ENCODE measurements at places on chromosomes 6 and 20.

- DNase-seq = no peak
Measured at GRCh38 chr6:33875696-33876095, 71.9 kb upstream of the MLN start.

GRCh38 chr20:20363799-20364592 lies 3.9 kb upstream of the INSM1 start:
- DNase-seq = no peak

GRCh38 chr6:80280262-80281010 lies 174.0 kb downstream of the BCKDHB start:
- DNase-seq = peak; percentile 9

DNA sequence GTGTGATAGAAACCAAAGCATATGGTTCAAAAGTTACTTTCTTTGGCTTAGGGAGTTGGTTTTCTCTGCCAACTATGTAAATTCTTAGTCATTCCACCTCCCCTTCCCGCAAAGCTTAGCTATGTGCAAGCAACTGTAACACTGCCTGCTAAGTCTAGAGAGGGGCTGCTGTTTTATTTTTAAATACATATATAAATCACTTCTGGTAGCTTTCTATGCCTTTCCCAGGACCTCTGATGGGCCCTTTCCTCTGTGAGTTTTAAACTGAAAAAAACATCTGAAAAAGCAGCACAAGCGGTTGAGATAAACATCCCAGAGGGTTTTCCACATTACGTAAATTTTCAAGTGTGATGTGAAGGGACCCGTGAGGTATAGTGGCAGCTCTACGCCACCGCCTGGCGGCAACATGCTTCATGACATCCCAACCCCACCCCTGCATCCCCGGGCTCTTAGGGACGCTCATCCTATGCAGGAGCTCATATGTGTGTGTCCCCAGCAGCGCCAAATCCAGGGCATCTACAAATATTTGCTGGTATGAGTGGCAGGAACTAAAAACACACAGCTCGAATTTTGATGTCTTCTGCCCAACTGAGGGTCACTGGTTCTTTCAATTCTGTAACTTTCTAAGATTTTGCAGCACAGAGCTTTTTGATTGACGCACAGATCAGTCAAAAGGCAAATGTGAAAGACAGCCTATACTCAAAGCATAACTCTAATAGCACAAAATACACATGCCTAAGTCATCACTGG lies 12.7 kb downstream of the SAYSD1 start:
- DNase-seq = peak; percentile 87

- no peak for DNase-seq
Measured at GRCh38 chr6:82129797-82130196, 117.7 kb downstream of the IBTK start.

GRCh38 chr6:138393871-138394783 lies 9.9 kb upstream of the HEBP2 start:
- peak; percentile 77 for DNase-seq

- DNase-seq = no peak
Measured at GRCh38 chr20:5887386-5887785, 62.9 kb downstream of the TRMT6 start.

GRCh38 chr6:67888546-67888885 lies 746.6 kb upstream of the ADGRB3 start:
- DNase-seq = no peak

- DNase-seq = no peak
Measured at GRCh38 chr6:156507106-156507505, 270.1 kb upstream of the ARID1B start.

DNA sequence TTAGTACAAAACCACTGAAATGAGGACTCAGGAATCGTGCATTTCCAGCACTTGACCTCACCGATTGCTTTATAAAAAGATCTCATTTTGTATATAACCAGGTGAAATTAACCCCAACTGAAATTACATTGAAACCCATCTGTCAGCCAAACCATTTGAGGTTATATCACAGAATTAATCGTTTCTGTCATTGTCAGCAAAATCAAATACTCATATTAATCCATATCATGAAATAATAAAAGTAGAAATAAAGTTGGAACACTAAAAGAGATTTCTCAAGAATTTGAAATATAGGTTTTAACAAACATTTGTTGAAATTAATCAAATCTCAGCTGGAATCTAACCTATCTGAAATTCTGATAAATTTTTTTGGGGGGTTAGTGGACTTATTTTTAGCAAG lies 23.7 kb downstream of the KHDRBS2 start:
- no peak for DNase-seq

DNA sequence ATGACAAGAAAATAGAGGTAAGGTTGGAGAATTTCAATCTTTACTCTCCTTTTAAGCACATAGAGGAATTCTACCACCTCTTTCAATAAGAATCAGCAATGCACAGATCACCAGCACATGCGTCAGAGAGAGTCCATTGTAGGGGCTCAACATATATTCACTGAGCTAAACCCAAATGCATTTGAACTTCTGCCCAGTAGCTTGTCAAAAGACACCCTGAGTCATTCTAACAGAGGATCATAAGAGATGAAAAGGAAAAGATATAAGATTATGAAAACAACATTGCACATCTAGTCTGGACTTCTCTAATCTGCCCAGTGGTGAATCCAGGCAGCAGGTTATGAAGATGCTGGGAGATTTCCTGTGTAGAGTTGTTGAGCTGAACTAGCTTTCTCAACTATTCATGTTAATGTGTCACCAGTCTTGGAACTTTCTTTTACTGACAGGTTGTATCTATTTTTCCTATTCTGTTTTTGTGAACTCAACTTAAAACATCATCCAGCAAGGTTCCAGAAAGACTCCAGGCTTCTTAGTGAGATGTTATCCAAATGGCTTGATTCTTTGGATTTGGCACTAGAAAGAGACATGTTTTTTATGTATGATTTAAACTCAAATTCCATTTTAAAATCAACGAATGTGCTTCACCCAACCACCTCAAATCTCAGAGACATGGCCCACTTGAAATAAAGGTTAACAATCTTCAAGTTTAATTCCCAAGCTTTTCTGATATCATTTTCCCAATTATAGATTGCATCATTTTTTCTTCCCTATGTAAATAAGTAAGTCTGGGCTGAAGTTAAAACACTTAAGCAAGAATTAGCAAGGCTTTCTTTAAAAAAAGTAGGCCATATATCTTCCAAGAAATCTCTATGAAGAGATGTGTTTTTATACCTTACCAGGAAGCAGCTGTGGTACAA lies 89.3 kb downstream of the TSHZ2 start:
- no peak for DNase-seq

GRCh38 chr6:154821638-154822037 lies 88.4 kb downstream of the SCAF8 start:
- DNase-seq = no peak

GRCh38 chr6:43451348-43451747 lies 4.0 kb downstream of the DLK2 start:
- DNase-seq = no peak

- DNase-seq = no peak
Measured at GRCh38 chr6:144390886-144391285, 105.8 kb downstream of the UTRN start.

DNA sequence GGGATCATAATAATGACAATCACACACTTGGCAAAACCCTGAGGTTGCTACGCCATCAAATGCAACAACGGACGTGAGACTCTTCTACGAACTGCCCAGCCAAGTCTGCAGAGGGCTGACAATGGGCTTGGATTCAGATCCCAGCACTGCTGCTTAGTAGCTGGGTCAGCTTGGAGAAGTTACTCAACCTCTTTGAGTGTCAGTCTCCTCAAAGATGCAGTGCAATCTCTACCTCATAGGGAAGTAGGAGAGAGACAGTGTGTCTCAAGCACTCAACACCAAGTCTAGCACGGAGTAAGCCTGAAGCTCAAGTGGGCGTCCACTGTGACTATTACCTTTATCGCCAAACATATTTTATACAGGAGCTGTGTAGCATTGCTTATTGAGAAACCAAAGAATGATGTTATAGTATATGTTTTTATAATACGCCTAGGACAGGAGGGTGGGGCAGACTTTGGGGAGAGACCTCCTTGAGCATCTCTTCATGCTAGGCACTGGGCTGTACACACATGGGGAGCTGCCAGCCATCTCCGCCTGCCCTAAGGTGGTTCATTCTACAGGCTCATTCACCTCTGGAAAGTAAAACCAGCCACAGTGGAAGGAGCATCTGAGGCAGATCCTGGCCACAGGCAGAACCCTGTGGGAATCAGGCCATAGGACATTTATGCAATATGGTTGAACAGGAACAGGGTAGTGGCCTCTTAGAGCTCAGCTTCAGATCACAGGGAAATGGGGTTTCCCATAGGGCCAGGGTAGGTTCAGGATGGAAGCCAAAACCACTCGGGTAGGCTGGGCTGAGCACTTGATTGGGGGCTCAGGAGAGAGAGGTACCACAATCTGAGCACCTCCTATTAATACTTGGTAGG lies 160.2 kb downstream of the MRPL14 start:
- DNase-seq = no peak

DNA sequence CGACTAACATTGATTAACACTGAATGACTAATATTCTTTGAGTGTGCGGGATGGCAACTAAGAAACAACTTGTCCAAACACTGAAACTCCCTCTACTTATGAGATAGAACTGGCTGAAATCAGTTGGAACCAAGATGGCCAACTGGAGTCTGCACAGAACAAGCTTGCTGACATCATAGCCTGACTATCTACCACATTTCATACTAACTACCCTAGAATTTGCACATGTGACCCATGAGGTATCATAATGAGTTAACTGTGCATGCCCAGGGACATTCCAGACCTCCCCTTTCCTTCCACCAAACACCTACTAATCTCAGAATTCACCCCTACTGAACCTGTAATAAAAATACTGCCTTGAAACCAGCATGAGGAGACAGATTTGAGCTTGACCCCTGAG lies 43.2 kb downstream of the PHIP start:
- no peak for DNase-seq

DNA sequence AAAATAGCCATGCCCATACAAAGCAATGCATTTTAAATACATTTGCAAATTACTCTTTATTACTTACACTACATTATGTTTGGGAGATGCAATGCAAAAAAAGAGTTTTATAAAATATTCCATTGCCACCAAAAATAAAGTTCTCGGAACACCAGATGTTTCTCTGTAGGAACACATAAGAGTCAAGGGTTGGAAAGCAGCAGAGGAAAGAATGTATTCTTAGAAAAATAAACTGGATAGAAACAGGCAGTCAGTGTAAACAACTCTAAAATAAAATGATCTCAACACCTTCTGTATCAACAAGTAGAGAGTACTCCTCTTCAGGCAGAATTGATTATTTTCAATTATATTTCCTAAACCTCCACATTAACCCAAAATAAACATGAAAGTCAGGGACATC lies 28.1 kb downstream of the KIF13A start:
- no peak for DNase-seq

- DNase-seq = peak; percentile 26
Measured at GRCh38 chr6:26215585-26216358, 128.5 kb downstream of the HFE start.

DNA sequence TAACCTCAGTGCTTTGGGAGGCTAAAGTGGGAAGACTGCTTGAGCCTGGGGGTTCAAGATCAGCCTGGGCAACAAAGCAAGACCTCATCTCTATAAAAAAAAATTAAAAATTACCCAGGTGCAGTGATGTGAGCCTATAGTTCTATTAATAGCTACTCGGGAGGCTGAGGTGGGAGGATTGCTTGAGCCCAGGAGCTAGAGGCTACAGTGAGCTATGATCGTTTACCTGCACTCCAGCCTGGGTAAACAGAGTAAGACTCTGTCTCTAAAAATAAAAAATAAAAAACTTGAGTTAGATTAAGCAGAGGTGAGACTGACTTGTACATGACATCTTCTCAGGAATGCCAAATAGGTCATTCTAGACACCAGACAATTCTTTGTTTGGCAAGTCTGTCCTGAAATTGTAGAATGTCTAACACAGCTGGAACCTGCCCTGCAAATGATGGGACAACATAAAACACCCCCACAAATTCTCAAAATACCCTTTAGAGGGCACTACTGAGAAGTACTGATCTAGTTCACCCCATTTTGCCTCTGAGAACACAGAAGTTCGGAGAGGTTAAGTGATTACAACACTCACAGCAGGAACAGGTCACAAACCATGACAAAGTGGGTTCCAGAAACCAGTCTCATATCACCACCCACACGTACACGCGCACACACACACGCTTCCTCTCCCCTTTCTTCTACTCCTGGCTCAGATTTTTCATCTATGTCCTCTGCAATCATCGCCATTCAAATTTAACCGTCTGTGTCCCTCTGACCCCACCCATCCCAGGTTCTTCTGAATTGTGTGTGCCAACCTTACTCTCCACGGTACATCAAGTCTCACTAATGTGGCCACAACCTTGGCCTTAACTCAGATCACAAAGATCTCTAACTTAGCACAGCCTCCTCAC lies 38.3 kb downstream of the ARHGAP18 start:
- peak; percentile 45 for DNase-seq

DNA sequence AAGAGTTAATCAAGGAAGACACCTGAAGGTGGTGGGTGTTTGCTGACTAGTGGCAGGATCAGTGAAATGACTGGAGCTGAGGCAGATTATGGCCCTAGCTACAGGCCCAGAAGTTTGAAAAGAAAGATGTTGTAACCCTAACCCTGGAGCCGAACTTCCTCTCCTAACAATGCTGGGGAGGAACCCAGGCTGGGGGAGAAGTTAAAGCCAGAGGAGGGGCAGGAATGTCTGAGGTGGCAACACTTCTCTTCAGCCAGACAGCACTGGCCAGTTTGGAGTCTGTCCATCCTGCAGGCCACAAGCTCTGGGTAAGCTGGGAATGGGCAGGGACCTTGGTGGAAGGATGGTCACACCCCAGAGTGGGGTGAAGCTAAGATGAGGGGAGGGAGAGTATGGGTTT lies at the start of gene LST1:
Gene LST1, plus strand, starts transcription at position 270 of the 400 bp plus-strand sequence. CDS start 1,023 bp downstream, outside the sequence.
- peak; percentile 21 for DNase-seq

GRCh38 chr6:124994648-124995047 lies 32.4 kb downstream of the RNF217 start:
- no peak for DNase-seq

DNA sequence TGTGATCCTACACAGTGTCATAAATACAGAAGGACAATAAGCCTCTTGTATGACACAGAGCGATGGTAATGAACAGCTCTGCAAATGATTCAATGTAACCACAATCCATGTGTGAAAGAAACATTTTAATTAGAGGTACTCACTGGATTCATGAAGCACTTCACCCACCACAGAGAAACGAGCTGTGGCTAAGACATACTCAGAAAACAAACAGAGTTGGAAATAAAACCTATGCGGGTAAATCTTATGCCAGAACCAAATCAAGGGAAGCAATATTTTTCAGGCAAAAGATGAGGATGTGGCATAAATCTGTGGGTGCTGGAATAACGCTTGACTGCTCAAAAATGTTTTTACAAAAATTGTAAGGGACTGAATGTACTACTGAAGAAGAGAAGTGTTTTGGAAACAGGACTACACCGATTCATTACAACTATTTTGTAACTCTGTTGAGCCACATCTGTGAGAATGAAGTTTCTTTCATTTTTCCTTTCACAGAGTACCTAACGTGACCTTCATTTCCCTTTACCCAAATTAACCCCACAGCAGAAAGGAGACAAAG lies 112.1 kb downstream of the WDR27 start:
- no peak for DNase-seq

GRCh38 chr6:165662041-165662748 lies 846 bp downstream of the PDE10A start:
- DNase-seq = peak; percentile 55

GRCh38 chr6:107699254-107699653 lies 124.9 kb downstream of the SCML4 start:
- no peak for DNase-seq

- no peak for DNase-seq
Measured at GRCh38 chr6:19831358-19831757, 5.8 kb upstream of the ID4 start.
